ENCODE measurements at places on chromosomes 13 and 19. TPM values are rescaled to one million over a fixed set of nuclear protein-coding genes. Genes with fewer than 3 reads are reported as not detected.

DNA sequence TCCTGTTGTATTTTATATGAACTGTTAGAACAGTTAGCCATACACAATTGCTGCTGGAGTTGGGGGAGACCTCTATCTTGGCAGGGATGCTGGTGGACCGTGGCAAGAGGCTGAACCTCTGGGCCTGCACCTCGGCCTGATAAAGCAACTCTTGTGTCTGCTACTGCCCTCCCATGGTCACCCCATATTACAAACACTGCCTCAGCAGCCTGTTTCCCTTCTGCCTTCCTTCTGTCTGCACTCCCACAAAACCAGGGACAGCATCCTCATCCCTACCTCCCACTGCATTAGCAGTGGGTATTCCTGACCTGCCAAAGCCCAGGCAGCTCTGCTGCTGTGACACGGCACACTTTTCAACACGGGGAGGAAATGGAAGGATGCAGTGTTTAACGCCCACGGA lies 456.4 kb downstream of the FGF14 start:
- H3K27ac ChIP-seq: no peak overlapping the region
- no peak for DNase-seq
- H3K36me3 ChIP-seq: no peaks in the 10 kb centered on the region
- H3K27me3 ChIP-seq: no peaks in the 10 kb centered on the region
- no peak overlapping the region for H3K4me3 ChIP-seq

The VWA8 gene
- total RNA-seq: 37.3 TPM

- no peak for DNase-seq
- H3K27me3 ChIP-seq: no peaks in the 10 kb centered on the region
Measured at GRCh38 chr19:13884726-13885591, 8.0 kb downstream of the NANOS3 start.

DNA sequence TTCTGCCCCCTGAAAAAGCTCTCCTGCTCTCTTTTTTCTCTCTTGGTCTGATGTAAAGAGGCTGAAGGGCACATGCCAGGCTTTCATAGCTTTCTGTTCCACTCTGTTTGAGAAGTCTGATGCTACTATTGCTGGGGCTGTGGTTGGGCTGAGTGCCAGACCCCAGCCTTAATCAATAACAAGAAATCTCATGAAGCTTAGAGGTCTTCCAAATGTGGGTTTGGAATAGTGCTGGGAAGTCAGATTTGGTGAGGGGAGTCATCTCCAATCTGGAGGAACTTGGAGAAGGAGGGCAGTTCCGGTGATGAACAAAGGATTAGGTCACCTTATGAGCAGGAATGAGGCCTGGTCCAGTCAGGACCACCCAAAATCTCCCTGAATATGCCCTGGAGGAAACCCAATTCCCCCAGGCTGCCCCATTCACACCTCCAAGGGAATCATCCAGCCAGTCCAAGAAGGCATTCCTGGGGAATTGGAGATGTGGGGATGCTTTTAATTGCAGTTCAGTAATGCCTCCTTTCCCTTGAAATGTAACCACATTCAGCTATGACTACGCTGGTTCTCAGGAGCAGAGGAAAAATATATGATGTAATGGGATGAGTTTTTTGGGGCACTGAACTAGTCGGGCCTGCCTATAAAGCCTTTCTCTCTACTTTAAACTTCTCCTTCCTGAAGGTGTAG lies 102.0 kb downstream of the STARD13 start:
- H3K27me3 ChIP-seq: no peaks in the 10 kb centered on the region
- peak overlapping the region; percentile 22 for H3K27ac ChIP-seq
- DNase-seq: no peak
- no peaks in the 10 kb centered on the region for H3K36me3 ChIP-seq
- H3K4me3 ChIP-seq: no peak overlapping the region
- H3K4me1 ChIP-seq: peaks cover 71% of the 10 kb centered on the region

The RDH8 gene
- total RNA-seq: not detected

- H3K4me1 ChIP-seq: no peaks in the 10 kb centered on the region
- DNase-seq: no peak
- no peak overlapping the region for H3K27ac ChIP-seq
- H3K27me3 ChIP-seq: no peaks in the 10 kb centered on the region
- no peaks in the 10 kb centered on the region for H3K36me3 ChIP-seq
Measured at GRCh38 chr19:18778076-18778389, 13.1 kb downstream of the COMP start.

GRCh38 chr13:109833940-109834339 lies 47.6 kb upstream of the IRS2 start:
- no peak overlapping the region for H3K27ac ChIP-seq
- no peak for DNase-seq
- H3K36me3 ChIP-seq: no peaks in the 10 kb centered on the region
- H3K4me1 ChIP-seq: no peaks in the 10 kb centered on the region

GRCh38 chr13:110168999-110169933 lies 137.7 kb downstream of the COL4A1 start:
- H3K27ac ChIP-seq: no peak overlapping the region
- peaks cover 98% of the 10 kb centered on the region for H3K36me3 ChIP-seq
- no peak overlapping the region for H3K4me3 ChIP-seq
- DNase-seq: no peak
- H3K4me1 ChIP-seq: no peaks in the 10 kb centered on the region

GRCh38 chr13:59744747-59745391 lies 418.9 kb downstream of the DIAPH3 start:
- no peak for DNase-seq
- no peaks in the 10 kb centered on the region for H3K36me3 ChIP-seq
- H3K4me1 ChIP-seq: no peaks in the 10 kb centered on the region
- H3K4me3 ChIP-seq: no peak overlapping the region

The CBARP gene
- total RNA-seq: 2.1 TPM

- peak overlapping the region; percentile 75 for H3K27ac ChIP-seq
- DNase-seq: no peak
- H3K4me1 ChIP-seq: no peaks in the 10 kb centered on the region
- H3K4me3 ChIP-seq: no peak overlapping the region
- peaks cover 17% of the 10 kb centered on the region for H3K36me3 ChIP-seq
Measured at GRCh38 chr13:49314344-49314882, 66.7 kb downstream of the CDADC1 start.

DNA sequence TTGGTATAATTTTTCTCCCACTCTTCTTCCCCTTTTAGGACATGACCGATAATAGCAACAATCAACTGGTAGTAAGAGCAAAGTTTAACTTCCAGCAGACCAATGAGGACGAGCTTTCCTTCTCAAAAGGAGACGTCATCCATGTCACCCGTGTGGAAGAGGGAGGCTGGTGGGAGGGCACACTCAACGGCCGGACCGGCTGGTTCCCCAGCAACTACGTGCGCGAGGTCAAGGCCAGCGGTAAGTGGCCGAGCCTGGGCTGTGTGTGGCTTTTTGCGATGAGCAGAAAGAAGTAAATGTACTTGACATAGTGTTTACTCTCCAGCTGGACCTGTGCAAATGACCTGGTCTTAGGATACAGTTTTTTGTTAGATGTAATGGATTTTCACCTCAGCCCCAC lies 102.5 kb downstream of the ARHGEF7 start:
- no peaks in the 10 kb centered on the region for H3K27me3 ChIP-seq
- no peak overlapping the region for H3K4me3 ChIP-seq
- H3K36me3 ChIP-seq: peaks cover 4% of the 10 kb centered on the region

The ZNF432 gene
- 9.7 TPM for total RNA-seq

The PLIN5 gene
- total RNA-seq: 76.6 TPM

GRCh38 chr19:1361601-1362386 lies 21.9 kb upstream of the NDUFS7 start:
- peaks cover 99% of the 10 kb centered on the region for H3K36me3 ChIP-seq
- DNase-seq: no peak

GRCh38 chr19:45785097-45785496 lies 2.8 kb upstream of the DMPK start:
- H3K27me3 ChIP-seq: no peaks in the 10 kb centered on the region
- DNase-seq: no peak
- H3K4me1 ChIP-seq: peaks cover 70% of the 10 kb centered on the region
- no peak overlapping the region for H3K4me3 ChIP-seq
- H3K27ac ChIP-seq: peak overlapping the region; percentile 89

DNA sequence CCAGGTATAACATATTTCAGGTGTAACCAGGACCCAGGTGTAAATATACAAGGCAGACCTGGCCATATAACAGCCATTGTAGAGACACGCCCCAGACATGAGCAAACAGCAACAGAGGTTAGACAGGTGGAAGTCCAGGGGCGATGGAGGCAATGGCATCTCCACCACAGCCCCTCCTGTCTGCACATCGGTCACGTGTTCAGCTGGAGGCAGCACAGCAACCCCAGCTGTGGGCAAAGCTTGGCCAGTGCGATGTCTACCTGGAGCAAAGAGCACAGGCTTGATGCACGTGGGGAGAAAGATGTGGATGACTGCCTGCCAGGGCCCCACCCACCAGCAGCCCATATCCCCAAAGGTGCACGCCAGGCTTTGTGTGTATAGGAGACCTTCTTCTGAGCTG lies 4.4 kb downstream of the CYP4F2 start:
- no peak for DNase-seq
- no peaks in the 10 kb centered on the region for H3K27me3 ChIP-seq
- H3K27ac ChIP-seq: no peak overlapping the region
- no peaks in the 10 kb centered on the region for H3K4me1 ChIP-seq
- no peaks in the 10 kb centered on the region for H3K36me3 ChIP-seq

GRCh38 chr13:47287291-47287751 lies 390.5 kb upstream of the HTR2A start:
- no peaks in the 10 kb centered on the region for H3K27me3 ChIP-seq
- H3K27ac ChIP-seq: no peak overlapping the region
- DNase-seq: no peak
- no peaks in the 10 kb centered on the region for H3K4me1 ChIP-seq
- no peak overlapping the region for H3K4me3 ChIP-seq
- H3K36me3 ChIP-seq: no peaks in the 10 kb centered on the region

The VSTM2B gene
- total RNA-seq: not detected

The PSG3 gene
- total RNA-seq: not detected

The ZNF667 gene
- total RNA-seq: 4.0 TPM

- no peaks in the 10 kb centered on the region for H3K27me3 ChIP-seq
- no peak overlapping the region for H3K4me3 ChIP-seq
- H3K4me1 ChIP-seq: peaks cover 42% of the 10 kb centered on the region
- peak overlapping the region; percentile 15 for H3K27ac ChIP-seq
- peak; percentile 88 for DNase-seq
- no peaks in the 10 kb centered on the region for H3K36me3 ChIP-seq
Measured at GRCh38 chr13:28408235-28408848, 86.6 kb downstream of the FLT1 start.

GRCh38 chr19:28961772-28962500 lies 251.0 kb downstream of the UQCRFS1 start:
- no peak overlapping the region for H3K4me3 ChIP-seq
- no peaks in the 10 kb centered on the region for H3K27me3 ChIP-seq
- DNase-seq: no peak
- H3K4me1 ChIP-seq: no peaks in the 10 kb centered on the region

- no peak overlapping the region for H3K27ac ChIP-seq
- H3K27me3 ChIP-seq: no peaks in the 10 kb centered on the region
- no peak for DNase-seq
- no peak overlapping the region for H3K4me3 ChIP-seq
- no peaks in the 10 kb centered on the region for H3K4me1 ChIP-seq
Measured at GRCh38 chr19:56282809-56283208, 10.3 kb downstream of the EDDM13 start.

- H3K4me1 ChIP-seq: no peaks in the 10 kb centered on the region
- no peak overlapping the region for H3K27ac ChIP-seq
- no peak overlapping the region for H3K4me3 ChIP-seq
- no peak for DNase-seq
- no peaks in the 10 kb centered on the region for H3K36me3 ChIP-seq
Measured at GRCh38 chr13:109055850-109056249, 426.4 kb downstream of the MYO16 start.

- H3K4me1 ChIP-seq: no peaks in the 10 kb centered on the region
- no peak overlapping the region for H3K27ac ChIP-seq
Measured at GRCh38 chr13:105936816-105937215, 598.6 kb downstream of the EFNB2 start.

- no peak overlapping the region for H3K27ac ChIP-seq
- no peaks in the 10 kb centered on the region for H3K4me1 ChIP-seq
Measured at GRCh38 chr13:25538276-25538675, 166.5 kb downstream of the ATP8A2 start.

The FIZ1 gene
- total RNA-seq: 16.5 TPM

The MYH14 gene
- 110 TPM for total RNA-seq

The SIGLEC11 gene
- total RNA-seq: 0.54 TPM

DNA sequence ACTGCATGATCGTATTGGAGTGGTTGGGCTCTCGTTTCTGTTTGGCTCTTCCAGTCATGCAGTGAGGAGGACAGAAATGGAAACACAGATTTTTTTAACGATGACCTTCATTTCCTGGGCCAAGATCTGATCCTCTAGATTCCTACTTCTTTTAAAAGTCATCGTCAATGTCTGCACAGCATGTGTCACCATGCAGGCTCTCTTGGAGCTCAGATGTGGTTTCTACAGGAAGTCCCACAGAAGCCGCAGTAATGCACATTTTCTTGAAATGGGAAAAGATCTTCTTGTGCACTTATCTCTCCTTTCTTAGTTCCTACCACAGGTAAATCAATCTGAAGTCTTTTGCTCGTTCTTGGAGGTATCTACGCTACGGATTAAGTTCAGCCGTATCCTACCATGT lies 626.9 kb downstream of the EFNB2 start:
- no peak for DNase-seq
- no peak overlapping the region for H3K4me3 ChIP-seq
- no peaks in the 10 kb centered on the region for H3K27me3 ChIP-seq
- no peak overlapping the region for H3K27ac ChIP-seq

The SIGLEC12 gene
- not detected for total RNA-seq

The CEACAM6 gene
- not detected for total RNA-seq

DNA sequence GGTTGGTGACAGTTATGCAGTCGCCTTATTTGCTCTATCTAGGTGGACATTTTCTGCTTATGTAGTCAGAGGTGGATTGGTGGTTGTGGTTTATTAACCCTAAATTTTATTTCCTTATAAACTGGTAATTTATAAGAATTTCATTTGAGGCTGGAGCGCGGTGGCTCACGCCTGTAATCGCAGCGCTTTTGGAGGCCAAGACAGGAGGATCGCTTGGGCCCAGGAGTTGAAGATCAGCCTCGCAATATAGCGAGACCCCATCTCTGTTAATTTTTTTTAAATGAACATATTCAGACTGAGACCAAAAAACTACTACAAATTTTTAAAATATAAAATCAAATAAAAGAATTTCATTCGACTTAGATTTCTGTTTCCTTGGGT lies 810 bp downstream of the ZNF627 start:
- no peak for DNase-seq
- H3K27ac ChIP-seq: peak overlapping the region; percentile 86
- peaks cover 4% of the 10 kb centered on the region for H3K4me1 ChIP-seq
- no peaks in the 10 kb centered on the region for H3K27me3 ChIP-seq
- peak overlapping the region; percentile 78 for H3K4me3 ChIP-seq
- peaks cover 3% of the 10 kb centered on the region for H3K36me3 ChIP-seq

Measured in heart right ventricle (tissue), 16 donors.